Effector memory CD8-positive, alpha-beta T cell (primary cell): ENCODE measurements at places on chromosomes 7 and 10.

DNA sequence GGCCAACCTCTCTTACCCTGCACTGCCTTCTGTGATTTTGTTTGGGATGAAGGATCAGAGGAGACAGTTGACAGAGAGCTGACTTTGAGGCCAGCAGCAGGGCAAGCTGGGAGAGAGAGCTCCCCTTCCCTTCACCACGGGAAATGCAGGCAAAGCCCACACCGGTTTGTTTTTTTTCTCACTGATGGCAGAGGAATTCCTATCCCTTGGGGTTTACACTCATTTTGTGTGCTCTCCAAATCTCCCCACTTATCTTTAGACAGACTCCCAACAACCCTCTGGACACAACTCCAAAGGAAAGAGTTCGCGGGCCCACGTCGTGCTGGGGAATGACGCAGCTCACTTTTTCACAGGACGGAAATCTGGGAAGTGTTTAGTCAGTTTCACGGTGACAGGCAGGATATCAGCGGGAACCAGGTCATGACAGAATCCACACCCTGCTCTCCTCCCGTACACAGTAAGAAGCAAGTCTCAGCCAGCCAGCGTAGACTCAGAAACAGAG lies 68.3 kb upstream of the FAM171A1 start:
- no peak overlapping the region for H3K27ac ChIP-seq
- H3K27me3 ChIP-seq = peaks cover 50% of the 10 kb centered on the region
- no peak overlapping the region for H3K4me3 ChIP-seq
- H3K36me3 ChIP-seq = no peaks in the 10 kb centered on the region
- no peak for DNase-seq

DNA sequence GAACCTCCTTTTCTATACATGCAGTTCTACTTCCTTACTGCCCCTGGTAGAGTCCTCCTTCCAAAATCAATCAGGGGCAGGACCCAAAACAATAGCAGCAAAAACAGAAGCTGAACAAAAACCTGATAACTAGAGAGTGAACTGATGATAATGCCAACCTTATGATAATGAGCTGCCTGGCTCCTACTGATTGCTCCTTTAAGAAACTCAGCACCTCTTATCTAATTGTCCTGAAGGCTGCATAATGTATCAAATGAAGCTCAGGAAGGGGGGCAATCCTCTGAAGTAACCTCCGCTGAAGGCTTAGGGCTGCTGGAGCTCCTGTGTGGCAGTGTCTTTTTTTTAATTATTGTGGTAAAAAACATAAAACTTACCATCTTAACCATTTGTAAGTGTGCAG lies 257.0 kb downstream of the PHTF2 start:
- no peak overlapping the region for H3K4me3 ChIP-seq
- no peak for DNase-seq
- H3K36me3 ChIP-seq = no peaks in the 10 kb centered on the region
- no peak overlapping the region for H3K27ac ChIP-seq
- no peaks in the 10 kb centered on the region for H3K4me1 ChIP-seq
- H3K27me3 ChIP-seq = peaks cover 62% of the 10 kb centered on the region

DNA sequence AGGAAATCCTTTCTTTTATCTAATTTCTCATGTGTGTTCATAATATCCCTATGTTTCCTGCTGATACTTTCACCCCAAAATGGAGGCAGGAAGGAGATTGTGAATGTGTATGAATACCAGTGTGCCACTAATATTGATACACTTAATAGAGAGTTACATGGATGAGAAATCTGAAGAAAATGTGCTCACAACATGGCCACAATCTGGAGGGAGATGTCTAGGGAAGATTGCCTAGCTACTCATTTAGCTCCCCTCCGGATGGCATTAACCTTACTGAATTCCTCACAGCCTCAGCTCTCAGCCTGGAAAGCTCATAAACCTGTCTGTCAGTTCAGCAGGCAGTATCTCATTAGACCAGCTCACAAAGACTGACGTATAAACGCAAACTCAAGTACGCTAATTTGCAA lies 23.4 kb upstream of the DMTF1 start:
- no peaks in the 10 kb centered on the region for H3K4me1 ChIP-seq
- H3K27ac ChIP-seq = no peak overlapping the region
- H3K4me3 ChIP-seq = no peak overlapping the region
- H3K27me3 ChIP-seq = peaks cover 27% of the 10 kb centered on the region
- H3K36me3 ChIP-seq = no peaks in the 10 kb centered on the region
- no peak for DNase-seq

- H3K27ac ChIP-seq = no peak overlapping the region
- H3K36me3 ChIP-seq = no peaks in the 10 kb centered on the region
- DNase-seq = no peak
- no peaks in the 10 kb centered on the region for H3K4me1 ChIP-seq
Observed at GRCh38 chr7:79548727-79549126, 95.3 kb upstream of the MAGI2 start.

DNA sequence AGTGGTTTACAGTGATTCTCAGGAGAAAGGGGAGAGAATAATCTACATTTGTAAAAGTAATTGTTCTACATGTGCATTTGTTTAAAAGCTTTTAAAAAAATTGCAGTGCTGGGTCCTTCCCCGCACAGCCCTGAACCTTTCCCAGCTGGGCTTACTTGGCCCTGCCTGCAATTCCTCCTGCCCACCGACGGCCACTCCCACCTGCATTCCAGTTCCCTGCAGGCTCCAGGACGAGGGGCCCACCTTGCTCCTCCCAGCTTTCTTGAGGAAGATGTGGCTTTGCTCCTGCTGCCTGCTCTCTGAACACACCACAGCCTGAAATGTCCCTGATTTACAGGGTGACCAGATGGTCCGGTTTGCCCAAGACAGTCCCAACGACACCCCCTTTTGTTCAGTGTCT lies 222.7 kb downstream of the PRPF18 start:
- no peaks in the 10 kb centered on the region for H3K27me3 ChIP-seq
- peak overlapping the region; percentile 26 for H3K27ac ChIP-seq
- no peak for DNase-seq
- no peaks in the 10 kb centered on the region for H3K36me3 ChIP-seq

DNA sequence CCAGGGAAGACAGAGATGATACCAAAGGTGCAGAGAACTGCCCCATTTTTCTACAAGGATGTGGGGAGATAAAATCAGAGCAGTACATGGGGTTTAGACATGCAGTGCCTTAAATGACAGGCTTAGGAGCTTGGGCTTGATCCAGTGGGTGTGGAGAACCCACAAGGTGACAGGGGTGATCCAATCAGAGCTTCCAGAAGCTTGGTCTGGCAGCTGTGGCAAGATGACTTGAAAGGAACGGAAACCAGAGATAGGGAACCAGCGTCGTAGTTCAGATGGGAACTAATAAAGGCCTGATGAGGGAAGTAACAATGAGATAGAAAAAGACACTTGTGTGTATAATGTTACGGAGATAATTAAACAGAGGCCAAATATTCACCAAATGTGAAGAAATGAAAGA lies 80.7 kb downstream of the SLC37A3 start:
- no peak overlapping the region for H3K27ac ChIP-seq
- no peaks in the 10 kb centered on the region for H3K4me1 ChIP-seq
- no peaks in the 10 kb centered on the region for H3K36me3 ChIP-seq
- DNase-seq = no peak

GRCh38 chr7:121187222-121187621 lies 141.6 kb upstream of the WNT16 start:
- H3K36me3 ChIP-seq = no peaks in the 10 kb centered on the region
- H3K27ac ChIP-seq = no peak overlapping the region
- H3K4me1 ChIP-seq = no peaks in the 10 kb centered on the region
- no peak overlapping the region for H3K4me3 ChIP-seq
- DNase-seq = no peak

DNA sequence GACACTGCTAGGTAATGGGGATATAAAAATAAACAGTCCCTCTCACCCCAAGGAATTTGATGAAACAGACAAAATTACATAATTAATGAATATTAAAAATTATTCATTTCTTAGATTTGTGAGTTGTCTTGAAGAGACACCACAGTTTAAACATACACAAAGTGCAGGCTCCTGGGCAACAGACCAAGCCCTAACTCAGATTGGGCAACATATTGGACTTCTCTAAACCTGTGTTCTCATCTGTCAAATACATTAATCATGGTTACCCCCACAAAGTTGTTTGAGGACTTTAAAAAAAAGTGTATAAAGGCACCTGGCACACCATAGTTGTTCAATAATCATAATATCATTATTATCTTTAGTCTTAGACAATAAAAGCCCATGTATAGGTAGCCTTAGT lies 62.5 kb upstream of the CAPZA2 start:
- peaks cover 24% of the 10 kb centered on the region for H3K27me3 ChIP-seq
- DNase-seq = no peak
- no peak overlapping the region for H3K4me3 ChIP-seq

DNA sequence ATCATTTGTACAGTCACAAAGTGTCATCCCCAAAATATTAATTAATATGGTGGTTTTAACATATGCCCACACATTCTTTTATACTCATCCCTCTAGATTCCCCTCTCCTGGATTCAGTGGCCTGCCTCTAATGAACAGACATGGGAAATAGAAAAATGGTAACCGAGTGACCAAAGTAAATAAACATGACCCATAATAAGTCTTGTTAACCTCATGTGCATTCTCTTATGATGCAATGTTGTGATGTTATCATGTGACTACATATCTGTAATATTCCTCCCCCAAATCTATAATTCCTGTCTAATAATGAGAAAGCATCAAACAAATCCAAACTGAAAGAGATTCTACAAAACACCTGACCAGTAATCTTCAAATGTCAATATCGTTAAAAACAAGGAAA lies 164.5 kb upstream of the PRSS1 start:
- peak overlapping the region; percentile 45 for H3K27ac ChIP-seq
- no peaks in the 10 kb centered on the region for H3K36me3 ChIP-seq

DNA sequence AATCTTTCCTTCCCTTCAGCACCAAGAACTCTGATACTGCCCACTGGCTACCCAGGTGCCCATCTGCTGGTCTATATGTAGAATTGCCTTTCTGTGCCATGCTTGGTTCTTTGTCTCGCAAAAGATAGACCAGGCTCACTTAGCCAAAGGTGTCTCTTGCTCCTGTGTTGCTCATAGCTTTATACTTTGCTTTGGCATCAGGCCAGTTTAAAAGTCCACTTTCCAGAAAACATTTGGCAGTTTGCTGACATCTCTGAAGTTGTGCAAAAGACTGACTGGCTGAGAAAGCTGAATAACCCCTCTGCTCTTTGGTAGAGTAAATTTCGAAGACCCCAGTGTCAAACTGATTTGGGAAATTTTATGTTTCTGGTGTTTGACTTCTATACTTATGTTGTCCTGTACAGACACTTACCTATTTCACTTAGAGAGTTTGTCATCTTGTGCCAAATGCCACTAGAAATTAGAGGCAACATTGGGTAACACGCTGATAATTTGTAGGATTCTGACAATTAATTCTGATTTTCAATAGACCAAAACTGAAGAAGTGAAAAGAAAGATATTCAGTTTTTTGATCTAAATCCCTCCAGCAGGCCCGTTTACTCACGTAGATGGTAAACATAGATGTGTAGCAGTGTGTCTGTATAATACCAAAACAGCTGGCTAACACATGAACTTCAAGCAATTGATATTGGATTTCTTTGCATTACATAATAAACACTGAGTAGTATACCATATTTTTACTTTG lies 91.1 kb downstream of the CPED1 start:
- no peaks in the 10 kb centered on the region for H3K36me3 ChIP-seq
- H3K4me1 ChIP-seq = no peaks in the 10 kb centered on the region
- no peak overlapping the region for H3K27ac ChIP-seq
- H3K27me3 ChIP-seq = peaks cover 22% of the 10 kb centered on the region
- no peak for DNase-seq

- H3K4me3 ChIP-seq = no peak overlapping the region
- no peaks in the 10 kb centered on the region for H3K4me1 ChIP-seq
- no peaks in the 10 kb centered on the region for H3K27me3 ChIP-seq
- H3K36me3 ChIP-seq = no peaks in the 10 kb centered on the region
- DNase-seq = no peak
- no peak overlapping the region for H3K27ac ChIP-seq
Observed at GRCh38 chr10:75717126-75717916, 285.9 kb downstream of the LRMDA start.

GRCh38 chr7:6268023-6268900 lies 4.2 kb downstream of the CYTH3 start:
- no peak overlapping the region for H3K27ac ChIP-seq
- H3K4me1 ChIP-seq = peaks cover 40% of the 10 kb centered on the region
- no peak overlapping the region for H3K4me3 ChIP-seq
- H3K36me3 ChIP-seq = peaks cover 6% of the 10 kb centered on the region
- DNase-seq = no peak

DNA sequence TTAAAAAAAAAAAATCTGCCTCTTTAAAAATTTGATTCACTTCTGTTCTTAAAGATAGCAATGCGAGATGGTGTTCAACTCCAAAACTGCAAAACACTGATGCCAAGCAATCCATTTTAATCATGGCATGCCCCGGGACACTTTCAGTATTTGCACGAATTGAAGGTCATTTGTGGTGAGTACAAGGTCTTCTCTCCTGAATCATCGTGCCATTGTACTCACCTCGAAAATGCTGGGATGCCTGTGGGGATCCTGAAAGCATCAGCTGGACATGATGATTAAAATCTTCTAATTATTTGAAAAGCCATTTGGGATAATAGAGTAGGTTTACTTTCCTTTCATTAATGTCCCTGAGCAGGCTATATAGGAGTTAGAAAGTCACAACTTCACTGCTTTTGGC lies 125.1 kb upstream of the NRP1 start:
- H3K27me3 ChIP-seq = no peaks in the 10 kb centered on the region
- H3K36me3 ChIP-seq = no peaks in the 10 kb centered on the region
- no peak overlapping the region for H3K4me3 ChIP-seq
- DNase-seq = no peak

DNA sequence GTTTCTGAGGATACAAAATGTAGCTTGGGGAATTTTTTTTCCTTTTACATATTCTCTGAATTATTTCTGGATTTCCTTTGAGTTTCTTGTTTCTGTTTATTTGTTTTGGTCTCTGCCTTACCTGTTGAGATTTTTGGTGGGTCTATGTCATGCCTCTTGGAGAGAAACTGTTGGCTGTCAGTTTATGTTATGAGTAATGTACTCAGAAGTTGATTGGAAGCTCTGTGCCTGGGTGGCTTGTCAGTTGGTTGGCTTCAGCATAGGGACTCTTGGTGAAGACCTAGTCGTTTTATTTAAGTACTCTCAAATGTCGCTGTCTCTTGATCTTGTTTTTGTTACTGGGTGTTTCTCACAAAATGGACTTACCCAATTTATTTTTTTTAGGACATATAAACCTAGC lies 132.4 kb downstream of the CDK14 start:
- no peaks in the 10 kb centered on the region for H3K4me1 ChIP-seq
- H3K4me3 ChIP-seq = no peak overlapping the region
- no peaks in the 10 kb centered on the region for H3K27me3 ChIP-seq
- no peak for DNase-seq

GRCh38 chr7:115680921-115681320 lies 349.6 kb downstream of the TFEC start:
- no peaks in the 10 kb centered on the region for H3K4me1 ChIP-seq
- no peak overlapping the region for H3K27ac ChIP-seq
- no peaks in the 10 kb centered on the region for H3K27me3 ChIP-seq
- peaks cover 3% of the 10 kb centered on the region for H3K36me3 ChIP-seq

GRCh38 chr7:16929146-16929762 lies 47.5 kb upstream of the AGR3 start:
- peaks cover 6% of the 10 kb centered on the region for H3K4me1 ChIP-seq
- H3K27ac ChIP-seq = no peak overlapping the region
- H3K36me3 ChIP-seq = no peaks in the 10 kb centered on the region
